ENCODE measurements at places on chromosomes 16 and 17.

DNA sequence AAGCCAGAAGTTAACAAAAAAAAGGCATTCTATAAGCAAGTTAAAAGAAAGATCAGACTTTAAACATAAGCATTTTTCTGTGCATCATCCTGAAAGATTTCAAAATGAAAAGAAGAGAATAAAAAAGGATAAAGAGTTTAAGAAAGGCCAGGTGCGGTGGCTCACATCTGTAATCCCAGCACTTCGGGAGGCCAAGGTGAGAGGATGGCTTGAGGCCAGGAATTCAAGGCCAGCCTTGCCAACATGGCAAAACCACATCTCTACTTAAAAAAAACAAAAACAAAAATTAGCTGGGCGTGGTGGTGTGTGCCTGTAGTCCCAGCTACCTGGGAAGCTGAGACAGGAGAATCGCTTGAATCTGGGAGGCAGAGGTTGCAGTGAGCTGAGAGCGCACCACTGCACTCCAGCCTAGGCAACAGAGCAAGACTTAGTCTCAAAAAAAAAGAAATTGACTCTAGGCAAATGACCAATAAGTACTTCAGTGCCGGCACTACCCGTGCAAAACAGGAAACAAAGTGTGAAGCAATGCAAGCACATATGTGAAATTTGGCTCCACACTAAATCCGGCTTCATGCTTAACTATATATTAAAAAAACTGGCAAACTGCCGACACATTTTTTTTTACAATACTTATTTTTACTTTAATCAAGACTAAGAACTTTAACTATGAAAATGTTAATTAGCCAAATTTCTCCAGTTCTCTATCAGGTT, 83.2 kb upstream of the C17orf78 start:
- DNase-seq: no peak

GRCh38 chr16:58045096-58045495, 19.5 kb downstream of the MMP15 start:
- DNase-seq: no peak

DNA sequence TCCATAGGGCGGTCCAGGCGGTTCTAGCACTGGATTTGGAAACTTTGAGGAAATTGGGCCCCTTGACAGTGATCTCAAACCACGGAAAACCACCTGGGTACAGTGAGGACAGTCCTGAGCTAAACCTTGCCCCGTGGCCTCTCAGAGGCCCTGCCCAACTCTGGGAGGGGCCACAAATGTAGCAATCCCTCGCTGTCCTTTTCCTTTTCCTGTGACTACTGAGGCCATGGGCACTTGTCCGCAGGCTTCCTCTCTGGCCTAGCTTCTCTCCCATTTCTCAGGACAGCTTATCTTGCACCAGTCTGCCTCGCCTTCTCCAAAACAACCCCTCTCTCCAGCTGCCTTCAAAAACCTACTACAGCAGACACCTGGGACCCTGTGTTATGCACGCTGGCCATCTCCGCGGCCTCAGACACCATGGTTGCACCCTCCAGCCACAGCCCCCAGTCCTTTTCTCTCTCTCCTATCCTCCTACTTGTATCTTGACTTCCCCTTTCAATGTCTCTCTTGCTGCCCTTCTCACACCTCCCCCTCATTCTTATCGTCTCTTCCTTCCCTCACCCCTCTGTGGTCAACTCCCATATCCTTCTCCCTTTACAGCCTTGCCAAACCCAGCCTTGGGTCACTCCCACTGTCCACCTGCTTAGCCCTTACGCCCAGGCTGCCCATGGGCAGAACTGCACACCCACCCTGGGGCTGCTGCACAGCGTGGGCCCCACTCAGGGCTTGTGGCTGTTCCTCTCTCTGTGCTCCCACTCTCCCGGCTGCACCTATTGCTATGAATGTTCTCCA, 7.6 kb downstream of the SCPEP1 start:
- no peak for DNase-seq

DNA sequence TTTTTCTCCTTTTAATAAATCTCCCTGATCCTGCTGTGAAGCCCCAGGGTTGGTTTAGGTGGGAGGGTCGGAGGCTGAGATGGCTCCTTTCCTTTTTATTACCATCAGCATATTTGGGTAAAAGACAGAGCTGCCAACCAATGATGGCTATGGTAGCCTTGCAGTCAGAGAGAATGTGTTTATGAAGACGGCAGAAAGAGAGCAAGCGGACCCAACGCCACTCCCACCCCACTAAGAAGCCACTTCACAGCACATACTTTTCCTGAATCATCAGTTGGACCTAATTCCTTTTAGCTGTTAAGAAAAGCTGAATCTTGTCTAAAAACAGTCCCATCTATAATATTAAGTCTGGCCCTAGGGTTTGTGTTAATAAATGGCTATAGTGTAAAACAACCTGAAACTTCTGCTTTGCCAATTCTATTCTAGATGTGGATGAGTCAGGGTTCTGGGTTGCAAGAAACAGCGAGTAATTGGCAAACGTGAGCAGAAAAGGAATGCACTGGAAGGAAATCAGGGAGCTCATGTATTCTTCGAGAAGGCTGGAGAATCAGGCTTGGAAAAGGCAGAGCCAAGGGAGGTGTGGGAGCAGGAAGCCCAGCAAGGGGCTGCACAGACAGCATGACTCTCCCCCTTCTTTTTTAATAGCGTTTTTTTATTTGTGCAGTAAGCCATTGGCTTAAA, 34.0 kb upstream of the PRKCA start:
- DNase-seq: peak; percentile 80

- DNase-seq: no peak
These were observed 24.1 kb downstream of the DNAJA2 start for GRCh38 chr16:46949241-46949892.

DNA sequence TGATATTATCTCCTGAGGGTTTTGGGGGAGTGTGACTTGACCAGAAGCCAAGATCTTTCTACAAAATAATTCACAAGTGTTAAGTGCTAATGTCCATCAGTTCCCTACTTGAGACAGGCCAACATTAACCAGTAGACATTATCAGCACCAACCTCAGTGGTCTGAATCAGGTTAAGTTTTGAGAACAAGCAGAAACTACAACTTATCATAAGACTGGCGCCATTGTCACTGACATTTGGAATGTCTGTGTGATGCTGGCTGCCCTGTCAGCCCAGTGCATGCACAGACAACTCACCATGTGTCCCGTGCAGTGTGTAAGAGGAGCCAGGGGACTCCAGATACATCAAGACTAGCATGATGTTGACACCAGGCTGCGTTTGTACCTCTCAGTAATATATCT, 76.8 kb downstream of the CCDC182 start:
- DNase-seq: no peak

DNA sequence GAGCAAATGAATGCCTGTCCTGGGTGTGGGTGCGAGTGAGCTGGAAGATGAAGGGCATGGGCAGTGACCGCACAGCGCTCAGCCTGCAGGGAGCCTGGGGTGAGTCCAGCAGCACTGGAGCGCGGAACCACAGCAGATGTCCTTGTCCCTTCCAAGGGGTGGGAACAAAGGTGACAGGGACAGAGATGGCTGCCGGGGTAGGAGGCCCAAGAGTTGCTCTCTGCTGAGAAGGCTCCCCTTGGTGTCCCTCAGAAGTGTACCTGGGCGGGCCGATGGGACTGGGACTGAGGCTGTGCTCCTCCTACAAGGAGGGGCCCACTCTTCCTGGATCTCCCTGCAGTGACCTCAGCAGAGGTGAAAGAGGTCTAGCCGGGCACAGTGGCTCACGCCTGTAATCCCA, 7.6 kb upstream of the PGAP6 start:
- no peak for DNase-seq

DNA sequence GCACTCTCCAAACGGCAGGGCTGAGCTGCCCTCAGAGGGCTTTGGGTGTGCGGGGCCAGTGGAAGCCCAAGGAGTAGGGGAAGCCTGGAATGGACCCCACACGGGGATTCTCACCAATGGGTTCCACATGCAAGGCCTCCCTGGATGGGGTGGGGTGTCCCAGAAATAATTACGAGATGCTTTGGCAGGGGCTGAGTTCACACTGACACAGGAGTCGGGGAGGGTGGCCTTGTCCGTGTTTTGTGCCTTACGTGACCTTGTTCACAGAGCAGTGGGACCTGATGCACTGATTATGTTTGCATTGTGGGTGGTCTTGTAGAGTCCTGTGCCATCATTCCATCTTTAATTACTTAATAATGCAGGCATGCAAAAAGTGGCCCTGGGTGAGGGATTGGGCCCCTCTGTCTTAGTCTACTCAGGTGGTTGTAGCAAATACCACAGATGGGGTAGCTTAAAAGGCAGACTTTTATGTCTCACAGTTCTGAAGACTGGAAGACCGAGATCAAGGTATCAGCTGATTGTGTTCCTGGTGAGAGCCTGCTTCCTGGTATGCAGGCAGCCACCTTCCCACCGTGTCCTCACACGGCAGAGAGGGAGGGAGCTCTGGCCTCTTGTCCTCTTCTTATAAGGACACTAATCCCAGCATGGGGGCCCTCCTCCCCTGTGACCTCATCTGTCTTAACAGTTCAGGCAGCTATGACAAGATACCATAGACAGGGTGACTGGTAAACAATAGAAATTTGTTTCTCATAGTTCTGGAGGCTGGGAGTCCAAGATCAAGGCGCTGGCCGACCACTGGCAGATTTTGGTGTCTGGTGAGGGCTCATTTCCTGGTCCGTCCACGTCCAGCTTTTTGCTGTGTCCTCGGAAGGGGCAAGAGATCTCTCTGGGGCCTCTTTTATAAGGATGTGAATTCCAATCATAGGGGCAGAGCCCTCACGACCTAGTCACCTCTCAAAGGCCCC, 239.4 kb downstream of the IRF8 start:
- DNase-seq: no peak

GRCh38 chr16:20803192-20803560, 3.1 kb downstream of the ERI2 start:
- no peak for DNase-seq

DNA sequence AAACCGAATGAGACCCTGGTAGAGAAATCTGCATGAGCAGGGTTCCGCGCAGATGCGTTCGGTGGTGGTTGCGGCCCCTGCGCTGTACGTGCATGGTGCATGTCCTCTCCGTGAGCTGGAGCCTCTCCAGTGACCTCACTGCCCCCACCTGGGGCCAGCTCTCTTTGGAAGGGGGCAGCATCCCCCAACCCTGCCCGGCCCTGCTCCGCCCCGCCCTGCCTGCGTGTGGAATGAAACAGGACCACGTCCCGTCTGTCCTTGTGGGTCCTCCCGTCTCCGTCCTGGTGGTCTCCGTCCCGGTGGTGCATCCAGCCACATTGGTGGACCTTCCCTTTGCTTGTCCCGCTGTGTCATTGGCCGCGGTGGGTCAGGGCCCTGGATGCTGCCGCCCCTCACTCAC, 84.9 kb downstream of the AMFR start:
- DNase-seq: no peak

DNA sequence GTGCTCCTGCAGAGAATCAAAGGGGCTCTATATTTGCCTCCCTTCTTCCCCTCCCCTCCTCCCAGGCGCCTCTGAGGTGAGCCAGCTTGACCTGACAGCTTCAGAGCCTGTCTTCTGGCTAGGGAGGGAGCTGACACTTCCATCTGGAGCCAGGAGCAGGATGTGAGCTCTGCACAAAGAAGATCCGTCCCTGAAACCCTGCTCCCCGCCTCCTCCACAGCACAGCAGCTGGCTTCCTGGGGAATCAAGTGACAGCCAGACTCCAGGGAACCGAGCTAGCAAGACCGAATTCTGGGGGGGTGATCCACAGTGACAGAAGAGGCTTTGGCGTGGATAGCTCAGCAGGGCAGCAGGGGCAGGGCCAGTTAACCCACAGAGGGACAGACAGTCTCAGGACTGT, 37.2 kb downstream of the CCDC182 start:
- no peak for DNase-seq

GRCh38 chr17:17795296-17795695, 41.5 kb downstream of the SREBF1 start:
- DNase-seq: no peak

- DNase-seq: no peak
These were observed 1.7 kb downstream of the CRAMP1 start for GRCh38 chr16:1613728-1614455.

- DNase-seq: peak; percentile 60
These were observed 4.0 kb downstream of the IRX5 start for GRCh38 chr16:54934481-54935265.

GRCh38 chr17:70159980-70160379, 9.4 kb upstream of the KCNJ2 start:
- no peak for DNase-seq

DNA sequence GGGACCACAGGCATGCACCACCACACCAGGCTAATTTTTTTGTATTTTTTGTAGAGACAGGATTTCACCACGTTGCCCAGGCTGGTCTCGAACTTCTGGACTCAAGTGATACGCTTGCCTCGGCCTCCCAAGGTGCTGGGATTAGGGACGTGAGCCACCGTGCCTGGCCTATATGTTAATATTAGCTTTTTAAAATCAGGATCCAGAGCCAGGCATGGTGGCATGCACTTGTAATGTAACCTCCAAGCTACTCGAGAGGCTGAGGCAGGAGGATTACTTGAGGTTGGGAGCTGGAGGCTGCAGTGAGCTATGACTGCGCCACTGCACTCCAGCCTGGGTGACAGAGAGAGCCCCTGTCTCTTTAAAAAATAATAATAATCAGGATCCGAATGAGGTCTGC, 8.5 kb upstream of the ADCY7 start:
- no peak for DNase-seq

DNA sequence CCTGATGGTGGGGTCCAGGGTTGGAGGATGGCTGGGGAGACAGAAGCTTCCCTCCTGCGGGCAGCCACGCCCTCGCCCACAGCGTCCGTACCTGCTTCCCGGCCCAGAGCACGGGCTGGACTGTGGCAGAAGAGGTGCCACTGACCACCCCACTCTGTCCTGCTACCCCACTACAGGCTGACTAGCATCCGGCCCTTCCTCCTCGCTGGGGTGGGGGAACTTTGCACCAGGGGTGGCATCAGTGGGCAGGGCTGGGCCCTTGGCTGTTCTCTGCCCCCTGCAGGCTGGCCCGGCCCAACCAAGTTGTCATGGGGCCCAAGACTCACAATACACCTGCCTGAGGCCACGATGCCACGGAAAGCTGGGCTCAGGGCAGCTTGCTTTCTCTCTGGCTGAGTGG, 73.0 kb downstream of the KLHDC4 start:
- DNase-seq: no peak

- no peak for DNase-seq
These were observed 202.8 kb upstream of the WSB1 start for GRCh38 chr17:27091043-27091497.

DNA sequence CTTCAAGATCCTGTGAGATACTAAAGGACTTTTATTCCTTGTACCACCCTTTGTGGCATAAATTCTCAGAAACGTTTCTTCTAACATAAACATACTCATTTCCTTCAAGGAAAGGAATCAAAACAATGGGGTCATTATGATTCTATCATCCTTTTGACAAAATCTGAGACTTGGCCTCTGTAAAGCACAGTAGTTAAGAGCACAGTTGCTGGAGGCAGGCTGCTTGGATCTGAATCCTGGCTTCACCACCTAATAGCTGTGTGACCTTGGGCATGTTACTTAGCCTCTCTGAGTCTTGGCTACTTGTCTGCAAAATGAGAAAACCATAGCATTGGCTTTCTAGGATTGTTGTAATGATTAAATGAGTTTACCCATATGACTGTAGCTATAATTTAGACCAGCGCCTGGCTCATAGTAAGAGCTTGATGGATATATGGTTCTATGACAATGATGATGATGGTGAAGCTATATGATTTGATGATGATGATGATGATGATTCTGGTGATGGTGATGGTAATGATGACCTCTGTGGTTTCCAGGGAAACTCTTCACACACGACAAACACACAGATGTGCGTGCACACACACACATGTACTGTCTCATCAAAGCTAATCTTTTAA, 6.1 kb upstream of the KRT31 start:
- DNase-seq: peak; percentile 45
